GM13976 (cell line): ENCODE measurements at places on chromosomes 2 and 18.

GRCh38 chr2:203404996-203405395 lies 76.8 kb downstream of the ABI2 start:
- DNase-seq: no peak

DNA sequence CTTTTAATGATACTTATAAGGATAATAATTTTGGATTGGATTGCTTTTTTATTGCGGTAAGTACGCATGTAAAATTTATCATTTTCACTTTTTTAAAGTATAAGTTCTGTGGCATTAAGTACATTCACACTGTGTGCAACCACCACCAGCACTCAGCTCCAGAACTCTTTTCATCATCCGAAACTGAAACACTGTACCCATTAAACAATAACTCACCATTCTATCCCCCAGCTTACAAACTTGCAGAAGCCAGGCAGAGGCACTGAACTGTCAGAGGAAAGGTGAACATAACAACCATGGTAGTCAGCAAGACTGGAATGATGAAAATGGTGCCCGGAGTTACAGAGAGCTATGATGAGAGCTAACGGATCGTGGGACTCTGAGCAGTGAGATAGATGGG lies 465.9 kb downstream of the ADCYAP1 start:
- no peak for DNase-seq

GRCh38 chr2:121078899-121079298 lies 206.1 kb downstream of the TFCP2L1 start:
- no peak for DNase-seq

DNA sequence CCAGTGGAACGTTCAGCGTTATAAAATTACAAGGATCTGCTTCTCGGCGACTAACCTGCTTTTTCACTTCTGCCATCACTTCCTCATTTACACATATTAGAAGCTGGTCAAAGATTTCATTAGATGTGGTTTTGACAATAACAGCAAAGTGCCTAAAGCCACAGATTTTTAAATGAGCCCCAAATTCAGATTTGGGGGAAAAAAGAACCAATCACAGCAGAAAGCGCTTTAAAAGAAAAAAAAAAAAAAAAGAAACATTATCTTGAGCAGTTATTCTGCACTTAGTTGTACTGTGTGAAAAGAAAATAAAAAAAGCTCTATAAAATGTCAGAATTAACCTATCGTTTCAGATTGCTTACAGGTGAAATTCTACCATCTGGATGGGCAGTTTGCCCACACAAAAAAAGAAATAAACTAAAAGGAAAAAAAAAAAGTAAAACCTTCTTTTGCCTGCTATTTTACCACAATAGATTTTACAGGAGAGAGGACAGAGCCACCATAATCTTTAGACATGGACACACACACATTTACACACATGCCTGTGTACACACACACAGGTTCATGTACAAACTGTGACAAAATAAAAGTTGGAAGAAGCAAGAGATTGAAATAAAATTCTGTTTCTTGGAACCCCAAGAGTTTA lies 167.2 kb downstream of the TCF4 start:
- no peak for DNase-seq

GRCh38 chr2:96648306-96648930 lies 5.9 kb downstream of the FER1L5 start:
- no peak for DNase-seq

GRCh38 chr18:58990720-58991119 lies 126.0 kb downstream of the ZNF532 start:
- DNase-seq: no peak
